DMS 273 treated with DMSO at 0.1 percent for 48 hours (cell line): ENCODE measurements at places on chromosomes 3 and 15.

- DNase-seq = no peak
Observed at GRCh38 chr15:100880139-100880896, 687 bp downstream of the ALDH1A3 start.

- no peak for DNase-seq
Observed at GRCh38 chr3:17741621-17742101, 770 bp downstream of the TBC1D5 start.

DNA sequence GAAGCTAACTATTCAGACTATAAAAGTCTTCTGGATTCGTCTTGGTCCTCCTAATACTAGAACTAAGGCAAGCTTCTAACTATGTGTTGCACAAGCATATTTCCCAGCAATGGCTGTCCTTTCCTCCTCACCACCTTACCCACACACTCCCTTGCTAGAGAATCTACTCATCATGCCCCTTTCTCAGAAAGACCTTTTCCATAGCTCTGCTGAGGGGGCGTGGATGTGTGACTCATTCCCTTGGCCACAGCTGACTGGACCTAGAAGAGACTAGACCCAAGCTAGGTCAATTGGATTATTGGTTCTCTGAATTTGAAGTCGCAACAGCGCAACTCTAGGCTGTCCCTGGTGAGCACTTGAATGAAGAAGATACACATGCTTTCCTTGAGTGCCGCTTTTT is 47.1 kb downstream of the ERC2 start:
- DNase-seq = no peak

GRCh38 chr15:31440754-31441311 is 114.2 kb downstream of the KLF13 start:
- DNase-seq = no peak

DNA sequence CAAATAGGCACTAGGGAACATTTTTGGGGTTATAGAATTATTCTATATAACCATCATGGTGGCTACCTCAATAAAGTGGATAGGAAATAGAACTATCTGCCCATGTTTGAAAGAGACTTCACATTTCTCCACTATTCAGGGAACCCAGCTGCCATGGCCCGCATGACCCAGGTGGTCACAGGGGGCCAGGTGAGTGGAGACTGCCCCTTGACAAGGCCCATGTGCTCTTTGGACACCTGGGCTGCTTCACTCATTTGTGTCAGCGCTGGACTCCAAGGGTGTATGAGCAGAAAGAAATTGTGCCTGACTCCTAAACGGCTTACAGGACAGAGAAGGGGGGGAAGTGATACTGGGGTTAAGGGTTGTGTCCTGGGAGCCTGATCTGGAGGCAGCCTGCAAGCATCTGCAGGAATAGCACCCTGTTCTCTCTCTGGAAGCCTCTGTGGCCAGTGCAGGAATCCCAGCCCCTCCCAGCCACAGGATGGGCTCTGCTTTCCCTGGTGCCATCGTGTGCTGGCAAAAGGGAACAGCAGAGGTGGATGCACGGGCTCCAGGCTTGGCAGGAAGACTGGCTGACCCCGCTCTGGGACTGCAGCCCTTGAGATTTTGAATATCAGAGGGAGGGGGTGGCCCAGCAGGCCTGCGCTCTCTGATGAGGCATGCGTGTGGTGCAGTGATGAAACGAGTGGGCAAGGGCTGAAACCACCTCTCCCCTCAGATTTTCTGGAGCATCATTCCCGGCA is 9.1 kb upstream of the C3orf22 start:
- DNase-seq = no peak
